ENCODE measurements at places on chromosomes 13 and 19.

DNA sequence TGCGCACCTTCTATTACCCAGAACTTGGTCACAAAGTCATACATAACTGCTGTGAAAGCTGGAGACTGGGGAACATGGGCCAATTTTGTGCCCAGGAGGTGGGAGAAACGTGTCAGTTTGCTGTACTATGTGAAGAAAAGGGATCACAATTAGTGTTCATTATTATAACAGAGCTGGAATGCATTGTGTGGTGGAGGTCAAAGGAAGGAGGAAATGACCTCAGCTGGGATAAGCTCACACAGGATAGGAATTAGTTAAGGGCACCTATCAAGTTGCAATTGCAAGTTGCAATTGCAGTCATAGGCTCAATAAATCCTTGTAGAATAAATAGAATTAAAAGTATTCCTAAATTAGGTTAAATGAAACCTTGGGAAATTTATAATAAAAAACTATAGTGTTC lies 103.9 kb upstream of the OBI1 start:
- no peak for DNase-seq

DNA sequence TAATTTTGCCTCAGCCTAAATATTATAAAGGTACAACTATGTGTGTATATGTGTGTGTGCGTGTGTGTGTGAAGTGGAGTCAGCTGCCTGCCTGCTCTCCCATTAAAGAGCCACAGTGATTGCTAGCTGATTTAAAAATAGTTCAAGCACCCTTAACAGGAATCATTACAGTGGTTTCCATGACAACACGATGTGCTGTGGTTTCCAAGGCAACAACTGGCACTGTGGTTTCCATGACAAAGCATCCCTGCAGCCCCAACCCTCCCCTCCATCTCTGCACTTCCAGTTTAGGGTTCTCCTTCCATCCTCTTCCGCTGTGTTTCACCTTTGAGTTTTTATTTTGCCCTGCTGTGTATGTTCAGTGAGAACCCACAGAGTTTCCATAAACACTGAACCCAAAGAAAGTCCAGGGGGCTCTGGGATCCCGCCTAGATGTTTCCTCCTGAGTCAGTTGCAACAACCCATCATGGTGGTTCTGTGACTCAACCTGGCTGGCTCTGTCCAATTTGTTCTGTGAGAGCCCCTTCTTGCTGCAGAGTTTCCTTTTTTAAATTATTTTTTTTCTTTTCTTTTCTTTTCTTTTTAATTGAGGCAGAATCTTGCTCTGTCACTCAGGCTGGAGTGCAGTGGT lies 7.1 kb upstream of the PNMA8A start:
- DNase-seq = no peak

DNA sequence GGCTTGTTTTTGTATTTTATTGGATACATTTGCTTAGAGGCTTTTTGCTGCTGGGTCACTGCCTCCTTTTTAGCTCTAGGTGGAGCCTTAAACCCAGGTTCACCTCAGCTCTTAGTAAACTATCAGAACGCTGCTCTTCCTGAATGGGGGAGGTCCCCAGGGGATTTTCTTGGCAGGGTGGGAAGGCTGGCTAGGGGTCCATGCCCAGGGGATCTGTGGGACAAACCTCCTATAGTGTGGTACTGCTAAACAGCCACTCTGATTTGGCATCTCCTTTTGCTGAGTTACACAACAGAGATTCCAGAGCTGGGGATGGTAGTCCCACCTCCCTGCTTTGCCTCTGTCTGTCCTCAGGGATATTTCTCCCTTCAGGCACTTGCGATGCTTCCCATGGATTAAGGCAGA lies 204.9 kb downstream of the ZIC5 start:
- DNase-seq = no peak

- DNase-seq = no peak
Observed at GRCh38 chr19:33697766-33698165, 76.0 kb downstream of the CHST8 start.

- no peak for DNase-seq
Observed at GRCh38 chr13:40101708-40102359, 446.4 kb downstream of the COG6 start.

GRCh38 chr13:55649485-55649884 lies 1491.2 kb upstream of the PRR20A start:
- DNase-seq = no peak

DNA sequence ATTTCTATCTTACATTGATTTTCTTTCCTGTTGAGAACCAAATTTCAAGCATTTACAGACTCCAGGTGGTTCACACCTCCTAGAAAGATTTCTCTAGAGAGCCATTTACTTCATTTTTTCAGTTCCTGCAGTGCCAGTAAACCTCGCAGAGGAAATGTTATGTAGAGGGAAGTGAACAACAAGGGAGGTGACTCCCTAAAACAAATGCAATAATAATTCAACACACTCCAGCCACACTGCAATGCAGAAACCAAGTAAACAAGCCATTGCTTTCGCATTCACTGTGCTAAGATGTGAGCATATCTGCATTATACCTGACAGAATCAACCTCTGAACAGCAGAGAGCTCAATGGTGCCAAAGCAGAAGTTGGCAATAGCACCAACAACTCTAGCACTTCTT lies 215.1 kb downstream of the RBM26 start:
- no peak for DNase-seq

DNA sequence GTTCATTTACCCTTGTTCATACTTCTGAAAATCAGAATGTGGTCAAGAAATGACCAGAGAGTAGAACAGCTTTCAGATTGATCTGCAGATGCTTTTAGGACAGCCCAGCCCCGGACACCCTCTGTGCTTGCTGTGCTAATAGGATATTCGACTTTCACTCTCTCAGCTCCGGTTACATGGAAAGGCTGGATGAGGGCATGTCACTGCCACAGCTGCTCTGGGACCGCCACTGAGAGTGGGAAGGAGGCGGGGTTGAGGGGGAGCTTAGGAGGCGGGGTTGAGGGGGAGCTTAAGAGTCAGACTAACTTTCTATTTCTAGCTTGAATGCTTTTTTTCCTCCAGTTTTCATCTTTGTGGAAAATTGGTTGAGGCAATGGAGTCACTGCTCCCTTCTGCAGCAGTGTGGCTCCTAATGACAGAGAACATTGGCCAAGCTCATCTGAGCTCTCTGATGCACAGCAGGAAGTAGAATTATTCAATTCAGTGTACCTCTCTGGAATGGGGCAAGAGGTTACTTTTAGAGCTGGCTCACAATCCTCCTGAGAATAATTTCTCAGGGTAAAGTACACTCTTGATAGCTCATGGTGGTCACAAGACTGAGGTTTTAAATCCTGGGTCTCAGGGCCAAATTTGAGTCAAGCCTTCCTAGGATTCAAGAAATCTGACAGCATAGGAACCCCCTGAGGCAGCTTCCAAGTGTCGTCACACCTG lies 74.6 kb upstream of the NPAS1 start:
- peak; percentile 91 for DNase-seq

DNA sequence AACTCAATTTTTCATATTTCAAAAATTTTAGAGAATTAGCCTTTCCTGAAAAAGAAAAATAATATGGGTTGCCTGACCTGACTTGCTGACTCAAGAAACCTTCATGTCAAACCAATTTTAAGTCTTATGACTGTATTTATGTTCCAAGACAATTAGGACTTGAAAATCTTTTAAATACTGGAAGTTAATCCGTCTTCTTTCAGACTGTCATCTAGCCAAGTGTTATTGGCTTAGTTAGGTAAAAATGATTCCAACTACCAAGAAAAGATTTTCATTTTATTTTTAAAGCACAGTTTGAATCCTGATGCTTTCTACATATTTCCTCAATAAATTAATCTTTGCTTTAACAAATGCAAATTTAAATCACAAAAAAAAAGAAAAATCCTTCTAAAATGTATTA lies 337.6 kb downstream of the SLITRK6 start:
- no peak for DNase-seq

- no peak for DNase-seq
Observed at GRCh38 chr19:10289167-10289835, 451 bp upstream of the ICAM5 start.

DNA sequence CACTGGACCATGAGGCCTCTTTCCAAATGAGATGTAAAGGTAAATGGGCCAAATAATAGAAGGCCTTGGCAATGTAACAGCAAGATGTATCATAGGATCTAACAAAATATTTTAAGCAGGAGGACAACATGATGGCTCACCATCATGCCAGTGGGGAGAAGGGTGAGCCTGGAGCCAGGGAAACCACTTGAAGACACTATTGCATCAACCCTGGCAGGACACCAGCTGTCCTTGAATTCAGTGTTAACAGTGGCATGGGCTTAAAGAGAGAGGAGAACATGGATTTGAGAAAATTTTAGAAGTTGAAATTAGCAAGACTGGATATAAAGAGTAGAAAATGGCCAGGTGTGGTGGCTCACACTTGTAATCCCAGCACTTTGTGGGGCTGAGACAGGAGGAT lies 6.7 kb upstream of the RCBTB2 start:
- DNase-seq = no peak

- no peak for DNase-seq
Observed at GRCh38 chr13:112900691-112901091, 68.3 kb upstream of the MCF2L start.

- DNase-seq = no peak
Observed at GRCh38 chr19:51204321-51204720, 20.6 kb upstream of the CD33 start.

- peak; percentile 90 for DNase-seq
Observed at GRCh38 chr19:47863514-47863936, 4.5 kb downstream of the TPRX2 start.

- no peak for DNase-seq
Observed at GRCh38 chr19:14525729-14526128, 3.7 kb upstream of the TECR start.

DNA sequence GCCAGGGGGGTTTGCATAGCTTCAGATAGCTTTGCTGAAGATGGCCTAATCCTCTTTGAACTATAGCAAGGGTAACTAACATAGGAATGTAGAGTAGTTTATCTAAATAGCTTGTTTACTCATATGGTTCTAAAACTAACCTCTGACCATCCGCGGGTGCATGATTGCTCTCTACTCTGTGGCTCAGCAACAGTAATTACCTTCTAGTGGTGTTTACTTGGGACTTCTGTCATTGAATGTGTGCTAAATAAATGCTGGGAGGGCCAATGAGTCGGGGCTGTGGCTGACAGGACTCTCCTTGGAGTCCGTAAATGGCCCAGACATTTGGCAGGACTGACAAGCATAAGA lies 1461.9 kb downstream of the UQCRFS1 start:
- no peak for DNase-seq

DNA sequence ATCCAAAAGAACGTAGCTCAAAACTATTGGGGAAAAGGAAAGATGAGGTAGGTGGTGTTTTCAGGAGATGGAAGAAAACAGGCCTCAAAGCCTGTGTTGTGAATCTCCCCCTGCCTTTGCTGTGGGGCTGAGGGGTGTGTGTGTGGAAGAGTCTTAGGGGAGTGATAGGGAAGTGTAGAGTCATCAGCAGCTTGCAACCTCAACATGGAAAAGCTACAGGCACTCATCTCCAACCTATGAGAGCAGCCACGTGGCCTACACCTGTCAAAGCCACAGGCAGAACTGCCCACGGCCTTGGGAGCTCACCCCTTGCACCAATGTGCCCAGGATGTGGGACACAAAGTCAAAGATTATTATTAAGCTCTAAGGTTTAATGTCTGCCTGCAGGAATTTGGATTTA lies 4.3 kb upstream of the SIGLEC12 start:
- no peak for DNase-seq

GRCh38 chr19:46924874-46925547 lies 64.2 kb downstream of the ARHGAP35 start:
- DNase-seq = no peak

- DNase-seq = no peak
Observed at GRCh38 chr13:113398963-113399754, 35.2 kb upstream of the GRTP1 start.

- no peak for DNase-seq
Observed at GRCh38 chr13:79530270-79530669, 49.3 kb downstream of the NDFIP2 start.

DNA sequence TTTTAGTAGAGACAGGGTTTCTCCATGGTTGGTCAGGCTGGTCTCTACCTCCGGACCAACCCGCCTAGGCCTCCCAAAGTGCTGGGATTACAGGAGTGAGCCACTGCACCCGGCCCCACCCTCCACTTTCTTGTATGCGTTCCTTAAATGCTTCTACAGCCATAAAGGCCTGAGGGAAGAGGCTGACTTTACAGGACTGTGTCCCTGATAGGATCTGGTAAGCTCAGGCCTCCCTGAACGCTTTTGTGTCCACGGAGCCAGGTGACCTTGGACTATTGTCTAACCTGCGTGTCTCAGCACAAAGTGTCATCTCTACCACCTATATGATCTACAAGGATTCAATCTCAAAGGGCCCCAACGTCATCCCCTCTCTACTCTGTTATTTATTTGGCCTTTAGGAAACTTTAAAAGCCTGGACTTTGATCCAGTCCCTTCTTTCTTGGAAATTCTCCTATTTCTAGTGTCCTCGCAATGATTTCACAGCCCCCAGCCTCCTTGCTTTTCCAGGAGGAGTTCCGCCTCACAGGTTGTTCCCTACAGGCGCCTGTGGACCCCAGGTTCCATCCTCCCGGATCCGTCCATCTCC lies 701 bp downstream of the ZNF552 start:
- DNase-seq = no peak

DNA sequence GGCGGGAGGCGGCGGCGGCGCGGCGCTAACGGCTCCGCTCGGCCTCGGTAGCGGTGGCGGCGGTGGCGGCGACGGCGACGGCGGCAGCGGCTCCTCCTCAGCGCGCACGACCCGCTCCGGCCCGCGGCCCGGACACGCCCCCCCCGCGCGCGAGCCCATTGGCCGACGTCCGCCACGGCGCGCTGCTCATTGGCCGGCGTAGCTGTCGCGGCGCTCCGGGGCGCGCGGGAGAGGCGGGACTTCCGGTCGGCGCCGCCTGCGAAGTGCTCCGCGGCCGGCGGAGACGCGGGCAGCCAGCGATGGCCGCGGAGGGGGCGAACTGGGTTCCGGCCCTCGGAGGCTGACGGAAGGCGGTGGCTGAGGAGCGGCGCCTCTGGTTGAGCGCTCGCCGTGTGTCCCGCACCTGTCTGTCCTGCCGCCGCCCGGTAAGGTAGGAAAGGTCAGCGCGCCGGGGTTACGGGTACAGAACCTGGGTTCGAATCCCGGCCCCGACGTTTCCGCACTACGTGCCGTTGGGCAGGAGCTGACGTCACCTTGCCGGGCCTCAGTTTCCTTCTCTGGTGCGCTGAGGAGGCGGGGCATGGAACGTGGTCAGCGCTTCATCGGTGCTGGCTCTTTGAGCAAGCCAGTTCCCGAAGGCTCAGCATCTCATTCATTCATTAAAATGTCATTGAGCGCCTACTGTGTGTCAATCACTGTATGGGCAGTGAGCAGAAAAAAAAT lies at the start of gene ELAVL1:
TSS of gene ELAVL1 (minus strand) at position 108 of the 723 bp plus-strand sequence. CDS start 13,826 bp downstream, outside the sequence.
- DNase-seq = peak; percentile 92

- no peak for DNase-seq
Observed at GRCh38 chr19:3408996-3409345, 42.6 kb downstream of the NFIC start.

GRCh38 chr13:80716610-80717081 lies 375.7 kb upstream of the SPRY2 start:
- peak; percentile 31 for DNase-seq

Data from kidney (tissue), 22 donors.